ENCODE measurements at places on chromosomes 12 and 14.

- DNase-seq = no peak
These were observed 21.7 kb upstream of the PPM1A start for GRCh38 chr14:60227291-60227690.

- no peak for DNase-seq
These were observed 11.3 kb downstream of the ACACB start for GRCh38 chr12:109127533-109128242.

DNA sequence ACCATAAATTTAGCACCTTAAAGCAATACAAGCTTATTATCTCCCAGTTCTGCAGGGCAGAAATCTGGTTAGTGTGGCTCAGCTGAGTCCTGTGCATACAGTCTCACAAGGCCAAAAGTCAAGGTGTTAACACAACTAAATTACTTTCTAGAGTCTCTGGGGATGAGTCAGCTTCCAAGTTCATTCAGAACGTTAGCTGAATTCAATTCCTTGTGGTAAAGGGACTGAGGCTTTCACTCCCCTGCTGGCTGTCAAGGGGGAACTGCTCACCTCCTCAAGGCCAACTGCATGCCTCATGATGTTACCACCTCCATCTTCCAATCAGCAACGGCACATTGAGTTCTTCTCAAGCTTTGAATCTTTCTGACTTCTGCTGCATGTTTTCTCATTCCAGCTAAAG, 27.6 kb downstream of the EML5 start:
- no peak for DNase-seq

- no peak for DNase-seq
These were observed 171.7 kb upstream of the LHX5 start for GRCh38 chr12:113643177-113643974.

DNA sequence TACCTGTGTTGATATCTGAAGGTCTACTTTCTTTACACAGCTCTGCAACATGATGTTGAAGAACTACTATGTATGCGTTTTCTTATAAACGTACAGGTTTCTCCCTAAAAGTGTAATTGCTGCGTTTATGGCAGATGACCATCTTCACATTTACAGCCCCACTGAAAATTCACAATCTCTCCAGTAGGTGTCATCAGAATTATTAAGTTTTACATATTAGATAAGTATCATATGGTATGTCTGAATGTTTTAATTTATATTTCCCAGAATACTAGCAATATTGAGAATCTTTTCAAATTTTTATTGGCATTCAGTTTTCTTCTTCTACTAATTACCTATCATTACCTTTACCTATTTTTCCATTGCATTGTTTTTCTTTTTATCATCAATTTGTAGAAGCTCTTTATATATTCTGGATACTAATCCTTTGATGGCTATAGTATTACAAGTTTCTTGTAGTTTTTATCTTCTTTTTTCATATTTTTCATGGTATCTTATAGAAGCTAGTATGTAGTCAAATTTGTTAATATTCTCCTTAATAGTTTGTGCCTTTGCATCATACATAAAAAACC, 123.5 kb downstream of the CAPZA3 start:
- DNase-seq = no peak

DNA sequence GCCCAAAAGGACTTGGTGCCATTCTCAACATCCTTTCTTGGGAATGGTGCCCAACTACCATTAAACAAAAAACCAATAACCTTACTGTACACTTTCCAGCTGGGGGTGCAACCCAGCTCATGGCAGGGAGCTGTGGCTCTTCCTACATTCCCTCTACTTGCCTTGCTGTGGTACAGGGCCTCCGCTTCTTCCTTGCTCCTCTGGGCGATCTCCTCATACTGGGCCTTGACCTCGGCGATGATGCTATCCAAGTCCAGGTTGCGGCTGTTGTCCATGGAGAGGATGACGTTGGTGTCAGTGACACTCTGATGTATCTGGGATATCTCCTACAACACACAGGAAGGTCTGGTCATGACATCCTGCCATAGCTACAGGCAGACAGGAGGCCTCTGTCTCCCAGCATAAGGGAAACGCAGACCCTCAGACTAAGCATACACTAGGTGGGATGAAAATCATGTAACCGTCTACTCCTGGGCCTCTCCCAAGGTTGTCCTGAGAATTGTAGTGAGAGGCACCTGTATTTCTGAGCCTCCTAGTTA, 3.9 kb downstream of the KRT2 start:
- DNase-seq = no peak

- no peak for DNase-seq
These were observed 12.8 kb upstream of the CEP170B start for GRCh38 chr14:104852280-104852663.

Measured in right kidney (tissue), 9 donors.